ENCODE measurements at places on chromosomes 13 and 19.

GRCh38 chr13:33994198-33994597, 176.2 kb downstream of the RFC3 start:
- DNase-seq = no peak

DNA sequence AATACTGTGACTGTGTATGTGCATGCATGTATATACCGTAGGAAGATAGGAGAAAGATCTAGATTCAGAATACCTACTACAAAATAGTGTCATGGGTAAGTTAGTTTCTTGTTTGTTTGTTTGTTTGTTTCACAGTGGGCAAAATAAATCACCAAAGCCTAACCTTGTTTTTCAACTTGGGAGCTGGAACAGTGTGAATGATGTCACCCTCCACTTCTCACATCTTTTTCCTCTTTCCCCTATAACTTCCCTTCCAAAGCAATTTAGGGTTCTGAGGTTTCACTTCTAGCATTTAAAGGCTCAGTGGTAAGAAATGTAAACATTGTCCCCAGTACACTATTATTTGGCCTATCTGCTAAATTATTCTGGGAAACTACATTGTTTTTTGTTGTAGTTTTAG, 5.4 kb downstream of the KCTD4 start:
- DNase-seq = no peak

DNA sequence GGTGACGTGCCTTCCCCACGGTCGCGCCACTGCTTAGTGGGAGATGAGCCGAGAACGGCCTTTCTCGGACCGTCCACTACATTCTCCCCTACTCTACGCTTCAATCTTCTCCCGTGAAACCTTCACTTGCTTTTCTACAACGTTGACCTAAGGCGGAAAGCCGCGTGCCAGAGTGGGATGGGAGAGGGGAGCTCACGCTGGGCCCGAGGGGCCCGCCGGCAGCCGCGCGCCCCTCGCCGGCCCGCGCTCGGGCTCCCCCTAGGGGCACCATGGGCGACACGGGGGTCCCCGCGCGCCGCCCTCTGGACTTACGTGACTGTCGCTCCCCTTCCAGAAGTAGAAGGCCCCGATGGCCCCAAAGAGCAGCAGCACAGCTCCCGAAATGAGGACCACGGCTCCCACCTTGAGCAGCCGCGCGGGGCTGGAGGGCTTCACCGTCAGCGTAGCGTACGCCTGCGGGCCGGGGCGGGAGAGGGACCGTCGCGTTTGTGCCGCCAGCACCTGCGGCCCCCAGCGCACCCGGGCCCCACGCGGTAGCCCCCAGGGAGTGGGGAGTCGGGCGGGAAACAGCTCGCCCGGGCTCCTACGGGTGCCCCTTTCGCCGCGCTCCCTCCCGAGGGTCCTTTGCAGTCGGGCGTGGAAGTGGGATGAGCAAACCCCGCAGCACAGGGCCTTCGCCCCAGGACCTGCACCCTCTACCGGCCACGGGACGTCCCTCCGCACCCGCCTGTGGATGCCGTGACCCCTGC, 727 bp downstream of the CNMD start:
- DNase-seq = peak; percentile 42

- DNase-seq = peak; percentile 73
These were observed 10.4 kb upstream of the TYK2 start for GRCh38 chr19:10390652-10391286.

DNA sequence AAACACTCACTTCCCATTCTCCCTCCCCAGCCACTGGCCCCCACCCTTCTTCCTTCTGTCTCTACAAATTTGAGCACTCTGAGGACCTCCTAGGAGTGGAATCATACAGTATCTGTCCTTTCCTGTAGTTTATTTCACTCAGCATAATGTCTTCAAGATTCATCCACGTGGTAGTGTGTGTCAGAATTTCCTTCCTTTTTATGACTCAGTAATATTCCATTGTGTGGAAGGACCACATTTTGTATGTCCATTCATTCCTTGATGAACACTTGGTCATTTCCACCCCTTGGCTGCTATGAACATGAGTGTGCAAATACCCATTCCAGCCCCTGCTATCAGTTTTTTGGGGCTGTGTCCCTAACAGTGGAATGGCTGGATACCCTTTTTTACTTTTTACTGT, 9.8 kb downstream of the KLF2 start:
- no peak for DNase-seq

- no peak for DNase-seq
These were observed 352.9 kb downstream of the FOXO1 start for GRCh38 chr13:40313269-40314200.

DNA sequence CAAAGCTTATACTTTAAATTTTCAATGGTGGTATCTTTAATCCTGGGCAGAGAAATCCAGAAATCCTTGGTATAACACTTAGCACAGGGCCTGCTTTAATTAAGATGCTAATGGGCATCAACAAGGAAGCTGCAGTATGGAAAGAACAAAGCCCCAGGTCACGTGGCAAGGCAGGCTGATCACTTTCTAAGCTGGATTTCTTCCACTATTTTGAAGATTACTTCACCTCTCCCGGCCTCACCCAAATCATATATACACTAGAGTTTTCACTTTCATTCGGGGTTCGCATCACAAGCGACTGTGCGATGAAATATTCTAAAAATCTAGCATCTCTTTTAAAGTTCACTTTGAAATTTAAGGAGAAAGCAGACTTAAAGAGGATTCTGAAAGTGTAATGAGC, 71.8 kb downstream of the STARD13 start:
- DNase-seq = no peak

- no peak for DNase-seq
These were observed 417.9 kb downstream of the GPC5 start for GRCh38 chr13:91816263-91816807.

Data from stimulated activated CD4-positive, alpha-beta T cell treated with anti-CD3 and anti-CD28 coated beads, Interleukin-2, amount 100 ng/mL, for 24 hours (primary cell).